ENCODE measurements at places on chromosomes 12 and 14.

DNA sequence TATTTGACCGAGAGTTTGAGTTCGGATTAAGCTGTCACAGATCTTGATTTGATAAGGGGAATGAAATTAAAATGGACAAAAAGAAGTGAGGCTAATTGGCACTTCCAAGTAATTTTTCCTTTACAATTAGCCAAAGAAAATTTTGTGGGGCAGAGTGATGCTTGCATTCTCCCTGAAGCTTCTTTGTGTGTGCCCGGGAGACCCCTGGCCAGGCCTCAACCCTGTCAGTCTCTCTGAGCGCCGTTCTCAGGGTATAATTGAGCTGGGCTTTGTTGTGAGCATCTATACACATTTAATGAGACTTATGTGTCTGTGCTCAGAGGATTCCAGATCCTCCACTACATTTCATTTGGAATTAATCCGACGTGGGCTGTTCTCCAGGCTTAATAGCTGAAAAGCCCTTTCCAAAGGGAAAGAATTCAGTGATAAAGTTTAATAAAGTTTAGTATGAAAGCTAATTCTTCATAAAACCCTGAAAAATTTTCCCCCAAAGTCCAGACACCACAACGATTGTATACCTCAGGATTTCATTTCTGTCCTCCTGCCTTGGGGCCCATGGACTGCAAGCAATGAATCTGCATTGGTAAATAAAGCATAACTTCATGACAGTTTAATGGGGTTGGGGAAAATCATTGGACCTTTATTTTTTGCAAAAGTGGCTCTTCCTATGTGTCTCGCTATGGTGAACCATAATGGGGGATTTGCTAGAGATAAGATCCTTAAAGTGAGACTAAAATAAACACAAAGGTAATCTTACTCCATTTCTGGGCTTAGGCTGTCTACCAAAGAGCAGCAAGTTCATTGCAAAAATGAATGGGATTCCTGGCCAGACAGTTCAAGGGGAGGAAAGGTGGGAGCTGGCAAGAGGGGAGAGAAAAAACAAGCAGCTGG is 292.6 kb downstream of the C12orf75 start:
- no peak for DNase-seq

GRCh38 chr12:119036878-119037825 is 55.8 kb downstream of the SRRM4 start:
- DNase-seq = no peak

DNA sequence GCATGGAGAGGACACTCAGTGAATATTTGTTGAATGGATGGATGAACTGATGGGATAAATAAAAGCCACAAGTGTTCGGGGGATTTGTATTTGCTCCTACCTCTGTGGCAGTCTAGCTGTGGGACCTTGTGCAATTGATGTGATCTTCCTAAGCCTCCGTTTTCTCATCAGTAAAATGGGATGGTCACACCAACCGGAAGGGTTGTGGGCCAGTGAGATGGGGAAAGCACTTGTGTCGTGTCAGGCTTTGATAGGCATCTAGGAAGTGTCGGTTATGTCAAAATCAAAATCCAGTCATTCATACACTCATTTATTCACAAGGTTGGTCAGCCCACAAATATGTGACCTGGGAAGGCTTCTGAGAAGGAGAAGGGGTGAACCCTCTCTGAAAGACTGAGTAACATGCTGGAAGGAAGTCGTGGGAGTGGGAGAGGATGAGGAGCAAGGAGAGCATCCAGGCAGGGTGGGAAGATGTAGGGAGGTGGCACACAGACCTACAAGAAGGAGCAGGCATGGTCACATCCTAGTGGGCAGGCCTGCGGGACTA is 7.8 kb upstream of the SERPINA9 start:
- no peak for DNase-seq

DNA sequence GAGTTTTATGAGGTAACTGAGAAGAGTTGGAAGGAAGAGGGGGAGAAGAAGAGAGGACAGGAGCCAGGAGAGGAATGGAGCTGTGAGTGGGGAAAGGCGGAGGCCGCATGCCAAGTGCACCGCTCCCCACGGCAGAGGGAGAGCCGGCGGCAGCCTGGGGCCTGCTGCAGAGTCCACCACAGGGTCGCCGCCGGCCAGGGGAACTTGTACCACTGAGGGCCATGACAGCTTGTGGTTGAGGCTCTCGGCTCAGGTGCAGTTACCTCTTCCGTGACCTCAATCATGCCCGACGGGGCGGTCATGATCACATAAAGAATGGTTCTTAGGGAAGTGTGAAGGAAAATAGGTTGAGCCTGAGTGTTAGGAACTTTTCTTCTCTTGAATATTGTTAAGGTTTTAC is 325.0 kb downstream of the SNAPC1 start:
- no peak for DNase-seq

GRCh38 chr12:52796839-52797528 is 1.1 kb upstream of the KRT3 start:
- no peak for DNase-seq

DNA sequence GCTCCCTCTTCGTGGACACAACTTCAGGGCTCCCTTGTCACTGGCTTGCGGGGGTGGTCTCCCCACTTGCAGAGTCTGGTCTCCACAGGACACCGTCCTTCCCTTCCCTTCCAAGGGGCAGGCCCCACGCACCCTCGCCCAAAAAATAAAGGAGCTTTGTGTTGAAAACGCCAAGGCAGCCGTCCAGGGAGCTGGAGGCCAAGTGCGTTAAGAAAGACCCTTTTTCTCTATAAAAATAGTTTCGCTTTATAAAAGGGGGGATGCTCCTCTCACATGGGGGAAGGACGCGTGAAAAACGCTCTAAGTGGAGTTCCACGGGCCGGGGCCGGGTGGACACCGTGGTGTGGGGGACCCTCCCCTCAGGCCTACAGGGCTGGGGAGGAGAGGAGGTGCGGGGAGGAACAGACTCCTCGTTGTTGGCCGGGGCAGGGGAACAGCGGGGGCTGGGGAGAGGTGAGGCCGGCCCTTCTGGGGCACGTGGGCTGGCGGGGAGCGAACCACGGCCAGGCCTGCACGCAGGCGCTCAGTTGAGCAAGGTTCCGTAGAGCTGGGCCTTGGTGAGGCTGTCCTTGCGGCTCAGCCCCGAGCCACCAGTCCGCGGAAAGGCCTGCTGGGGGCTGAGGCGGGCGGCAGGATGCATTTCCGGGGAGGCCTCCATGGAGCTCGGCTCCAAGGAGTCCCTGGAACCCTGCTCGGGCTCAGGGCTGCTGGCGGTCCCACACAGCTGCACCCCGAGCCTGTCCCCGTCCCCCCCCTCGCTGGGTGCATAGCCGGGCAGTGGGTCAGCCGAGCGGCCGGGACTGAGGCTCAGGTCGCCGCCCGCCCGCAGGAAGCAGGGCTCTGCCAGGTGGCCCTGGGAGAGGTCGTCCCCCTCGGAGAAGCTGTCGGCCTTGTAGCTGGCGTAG is 49.5 kb downstream of the BEGAIN start:
- DNase-seq = no peak
